ENCODE measurements at places on chromosomes 13 and 19.
A peak's percentile ranks its signal among the peaks of the same experiment; 100 is the strongest.

DNA sequence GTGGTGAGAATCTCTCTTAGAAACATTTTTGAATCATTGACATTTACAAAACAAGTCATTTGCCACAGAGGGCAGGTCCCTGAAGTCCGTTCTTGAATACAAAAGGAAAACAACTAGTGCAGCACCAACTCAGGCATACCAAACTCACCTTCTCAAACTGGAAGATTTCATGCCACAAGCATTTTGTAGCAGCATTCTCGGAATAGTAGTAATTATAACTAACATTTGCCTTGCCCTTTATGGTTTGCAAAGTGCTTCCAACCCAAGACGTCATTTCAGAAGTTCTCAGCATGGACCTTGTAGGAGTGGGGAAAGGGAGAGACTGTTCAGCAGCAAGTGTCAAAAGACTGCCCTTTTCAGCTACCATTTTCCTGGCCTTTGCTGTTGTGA lies 344.6 kb downstream of the RFC3 start:
- no peak for DNase-seq

- no peak for DNase-seq
Observed at GRCh38 chr13:114096811-114097211, 35.6 kb downstream of the RASA3 start.

DNA sequence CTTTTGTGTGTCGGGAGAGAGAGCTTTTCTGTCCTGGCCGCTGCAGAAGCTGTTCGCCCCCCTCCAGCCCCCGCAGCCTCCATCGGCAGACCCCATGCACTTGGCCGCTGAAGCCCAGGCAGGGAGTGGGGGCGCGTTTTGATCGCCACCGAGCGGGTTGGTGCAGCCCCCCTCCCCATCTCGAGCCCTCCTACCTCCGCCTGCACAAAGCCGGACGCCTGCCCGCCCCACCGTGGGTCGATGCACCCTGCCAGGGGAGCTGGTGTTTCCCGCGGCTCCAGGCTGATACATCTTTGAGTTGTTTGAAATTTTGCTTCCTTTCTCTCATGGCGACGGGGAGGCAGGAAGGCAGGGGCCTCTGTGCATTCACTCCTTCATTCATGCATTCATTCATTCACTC lies 16.4 kb upstream of the ONECUT3 start:
- DNase-seq: no peak

- DNase-seq: no peak
Observed at GRCh38 chr19:55141696-55142095, 7.3 kb downstream of the TNNT1 start.

- no peak for DNase-seq
Observed at GRCh38 chr13:105428811-105429210, 1106.7 kb downstream of the EFNB2 start.

GRCh38 chr19:290372-291005 lies 714 bp downstream of the PLPP2 start:
- peak; percentile 2 for DNase-seq
